ENCODE measurements at places on chromosomes 7 and 10.

- no peak for DNase-seq
Observed at GRCh38 chr10:122968698-122969097, 11.5 kb upstream of the PSTK start.

- no peak for DNase-seq
Observed at GRCh38 chr7:127629268-127629854, 11.4 kb upstream of the PAX4 start.

DNA sequence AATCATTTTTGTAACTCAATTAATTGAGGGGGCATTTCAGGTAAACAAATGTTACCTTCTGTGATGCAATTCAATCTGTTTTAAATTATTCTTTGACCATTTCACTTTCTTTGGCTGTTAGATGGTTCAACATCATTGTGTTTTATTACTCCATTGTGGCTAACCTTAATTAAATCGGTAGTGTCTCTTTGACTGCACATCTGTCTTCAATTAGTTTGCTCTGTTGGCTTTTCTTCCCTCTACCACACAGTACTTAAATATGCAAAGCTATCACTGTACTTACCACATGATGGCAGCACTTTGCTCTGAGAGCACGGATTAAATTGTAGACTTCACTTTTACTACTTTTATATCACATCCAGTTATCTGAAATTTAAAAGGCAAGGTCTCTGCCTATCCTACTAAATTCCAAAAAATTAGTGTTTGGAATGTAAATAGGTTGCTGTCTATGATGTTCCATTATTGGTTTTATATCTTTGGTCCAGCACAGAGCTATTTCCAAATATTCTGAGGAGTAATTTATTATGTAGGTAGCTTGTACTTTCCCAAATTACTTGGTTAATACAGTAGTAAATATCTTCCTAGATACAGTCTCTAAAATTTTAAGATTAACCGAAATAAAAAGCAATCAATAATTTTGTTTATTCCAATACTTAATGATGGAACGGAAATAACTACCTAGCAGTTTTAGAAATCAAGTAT is 352.0 kb downstream of the PCLO start:
- DNase-seq, result no peak

- DNase-seq, result no peak
Observed at GRCh38 chr7:101778026-101778580, 39.3 kb upstream of the CUX1 start.

DNA sequence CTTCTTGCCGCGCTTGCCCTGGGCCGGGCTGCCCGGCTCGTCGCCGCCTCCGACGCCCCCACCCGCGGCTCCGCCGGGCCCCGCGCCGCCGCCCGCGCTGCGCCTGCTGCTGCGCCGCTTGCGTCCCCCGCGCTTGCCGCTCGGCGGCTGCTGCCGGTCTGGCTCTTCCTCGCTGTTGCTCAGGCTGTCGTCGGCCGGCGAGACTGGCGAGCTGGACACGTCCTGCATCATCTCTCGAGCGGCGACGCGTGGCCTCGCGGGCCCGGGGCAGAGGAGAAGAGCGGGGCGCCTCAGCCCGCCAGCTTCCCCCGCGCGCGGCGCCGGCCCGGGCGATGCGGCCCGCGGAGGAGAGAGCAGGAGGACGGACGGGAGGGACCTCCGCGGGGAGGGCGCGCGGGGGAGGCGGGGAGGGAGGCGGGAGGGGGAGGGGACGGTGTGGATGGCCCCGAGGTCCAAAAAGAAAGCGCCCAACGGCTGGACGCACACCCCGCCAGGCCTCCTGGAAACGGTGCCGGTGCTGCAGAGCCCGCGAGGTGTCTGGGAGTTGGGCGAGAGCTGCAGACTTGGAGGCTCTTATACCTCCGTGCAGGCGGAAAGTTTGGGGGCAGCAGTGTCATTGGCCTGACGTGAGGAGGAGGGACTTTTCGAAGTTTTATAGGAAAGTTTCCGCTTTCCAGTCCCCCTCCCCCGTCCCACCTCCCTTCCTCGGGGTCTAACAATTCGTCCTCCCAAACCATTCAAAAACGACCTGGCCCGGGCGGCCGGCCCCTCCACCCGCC is at the start of gene TWIST1:
Gene TWIST1 (minus strand): TSS at position 546 of the 779 bp plus-strand sequence. CDS start 315 bp downstream, at position 231.
- DNase-seq, result no peak

Measured in amygdala (tissue), 56 donors.